Mesenchymal stem cell (in vitro differentiated cells and primary cell): ENCODE measurements at places on chromosomes 11 and 22.

GRCh38 chr22:26927821-26928220, 270.4 kb downstream of the MIAT start:
- no peak for DNase-seq

DNA sequence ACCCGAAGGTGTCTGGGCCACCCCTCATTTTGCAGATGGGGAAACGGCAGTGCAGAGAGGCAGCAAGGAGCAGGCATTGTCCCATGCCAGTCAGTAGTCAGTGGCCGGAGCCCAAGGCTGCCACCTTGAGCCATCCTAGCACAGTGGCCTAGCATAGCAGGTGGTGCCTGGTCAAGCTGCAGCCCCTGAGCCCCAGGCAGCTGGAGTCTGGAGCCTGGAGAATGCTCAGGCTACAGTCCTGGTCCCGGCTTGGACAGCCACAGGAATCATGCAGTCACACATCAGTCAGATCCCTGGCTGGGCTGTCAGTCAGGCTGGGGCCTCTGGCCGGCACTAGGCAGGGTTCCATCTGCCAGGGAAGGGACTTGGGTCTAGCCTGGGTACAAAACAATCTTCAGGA, 18.6 kb downstream of the KCNC1 start:
- no peak for DNase-seq

GRCh38 chr22:45783690-45784089, 112.1 kb downstream of the ATXN10 start:
- DNase-seq = no peak

DNA sequence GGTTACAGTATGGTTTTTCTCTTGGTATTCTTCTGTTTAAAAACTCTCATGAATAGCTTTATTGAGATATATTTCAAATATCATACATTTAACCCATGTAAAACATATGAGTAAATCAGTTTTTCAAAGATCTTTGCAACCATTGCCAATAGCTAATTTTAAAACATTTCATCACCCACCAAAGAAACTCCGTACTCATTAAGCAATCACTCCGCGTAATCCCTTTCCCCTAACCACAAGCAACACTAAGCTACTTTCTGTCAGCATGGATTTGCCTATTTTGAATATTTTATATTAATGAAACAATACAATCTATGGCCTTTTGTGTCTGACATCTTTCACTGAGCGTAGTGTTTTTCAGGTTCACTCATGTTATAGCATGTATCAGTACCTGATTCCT, 697.9 kb upstream of the ANO5 start:
- no peak for DNase-seq

GRCh38 chr11:112469376-112469775, 208.7 kb upstream of the PLET1 start:
- DNase-seq = no peak

DNA sequence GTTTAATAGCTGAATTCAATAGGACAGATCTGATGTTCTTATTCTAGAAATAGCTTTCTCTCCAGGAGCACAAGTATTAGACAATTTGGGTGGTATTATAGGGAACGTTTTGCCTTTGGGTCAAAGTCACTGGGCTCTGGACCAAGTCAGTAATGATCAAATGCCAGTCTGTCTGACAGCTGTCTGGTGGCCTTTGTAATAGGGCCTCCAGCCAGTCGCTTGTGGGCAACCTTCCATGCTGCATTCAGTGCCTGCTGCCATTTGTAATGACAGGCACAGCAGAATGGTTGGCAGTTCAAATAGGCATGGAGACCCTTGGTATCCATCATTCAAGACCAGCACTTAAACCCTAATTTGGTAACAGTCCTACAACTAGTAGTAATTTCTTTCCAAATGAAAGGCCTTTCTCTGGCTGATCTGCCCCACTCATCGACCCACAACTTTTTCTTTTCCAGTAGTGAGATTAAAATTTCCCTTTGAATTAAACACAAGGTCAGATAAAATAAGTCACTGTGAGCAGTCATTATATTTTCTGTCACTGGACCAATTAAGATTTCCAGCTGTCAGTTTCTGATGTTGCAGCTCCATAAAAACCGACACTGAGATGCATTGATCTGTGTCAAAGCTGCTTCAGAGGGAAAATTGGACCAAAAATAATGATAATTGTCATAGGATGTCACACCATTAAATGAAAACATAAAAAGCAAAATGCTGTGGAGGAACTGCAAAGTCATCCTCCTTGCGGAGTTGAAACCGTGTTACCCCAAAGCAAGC, 1038.1 kb downstream of the LRRC4C start:
- DNase-seq = no peak

GRCh38 chr22:33076343-33076742, 18.2 kb upstream of the SYN3 start:
- DNase-seq = peak; percentile 5

DNA sequence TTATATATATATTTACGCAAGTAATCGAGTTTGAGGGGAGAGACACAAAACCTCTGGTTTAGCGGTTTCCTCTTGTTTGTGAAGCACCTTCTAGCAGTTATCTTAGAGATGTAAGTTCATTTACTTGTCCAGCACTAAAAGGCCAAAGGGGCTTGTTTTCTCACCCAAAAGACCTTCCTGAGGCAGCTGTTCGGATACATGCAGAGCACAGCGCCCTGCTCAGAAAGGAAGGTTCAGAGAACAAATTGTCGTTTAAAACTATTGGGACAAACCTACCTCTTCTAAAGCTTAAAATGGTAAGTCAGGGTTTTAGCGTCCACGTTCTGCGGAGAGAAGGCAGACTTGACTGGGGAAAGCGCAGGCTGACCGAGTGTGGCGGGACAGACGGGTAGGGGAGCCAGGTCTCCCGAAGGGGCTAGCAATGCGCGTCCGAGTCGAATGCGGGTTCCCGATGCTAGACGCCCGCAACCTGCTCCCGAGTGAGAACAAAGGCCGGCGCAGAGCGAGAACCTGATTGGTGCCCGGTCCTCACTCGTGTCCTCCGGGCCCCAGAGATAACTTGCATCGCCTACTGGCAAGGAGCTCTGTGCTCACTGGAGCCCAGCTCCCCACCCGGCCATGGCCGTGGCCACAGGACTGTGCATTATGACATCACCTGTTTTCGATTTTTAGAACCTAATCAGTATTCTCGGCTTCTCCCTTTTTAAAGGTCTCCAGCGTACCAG, 1.0 kb upstream of the SESN3 start:
- DNase-seq = peak; percentile 63

- DNase-seq = no peak
Measured at GRCh38 chr11:72649215-72649976, 24.8 kb downstream of the PDE2A start.

DNA sequence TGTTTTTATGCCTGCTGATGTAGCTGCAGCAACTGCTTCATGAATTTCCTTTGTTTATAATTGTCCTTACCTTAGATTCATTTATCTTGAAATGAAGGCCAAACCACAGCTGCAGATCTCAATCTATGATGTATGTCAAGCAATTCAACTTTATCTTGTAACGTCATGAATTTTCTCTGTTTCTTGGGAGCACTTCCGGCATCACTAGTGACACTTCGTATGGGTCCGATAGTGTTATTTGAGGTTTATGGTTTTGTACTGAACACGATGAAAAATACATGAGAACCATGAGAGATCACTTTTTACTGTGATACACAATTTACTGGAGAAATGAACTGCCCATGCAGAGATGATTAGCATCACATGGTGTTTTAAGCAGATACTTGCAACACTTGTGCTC, 98.5 kb downstream of the CSTPP1 start:
- peak; percentile 21 for DNase-seq

GRCh38 chr11:130190371-130190881, 30.8 kb downstream of the ST14 start:
- no peak for DNase-seq

DNA sequence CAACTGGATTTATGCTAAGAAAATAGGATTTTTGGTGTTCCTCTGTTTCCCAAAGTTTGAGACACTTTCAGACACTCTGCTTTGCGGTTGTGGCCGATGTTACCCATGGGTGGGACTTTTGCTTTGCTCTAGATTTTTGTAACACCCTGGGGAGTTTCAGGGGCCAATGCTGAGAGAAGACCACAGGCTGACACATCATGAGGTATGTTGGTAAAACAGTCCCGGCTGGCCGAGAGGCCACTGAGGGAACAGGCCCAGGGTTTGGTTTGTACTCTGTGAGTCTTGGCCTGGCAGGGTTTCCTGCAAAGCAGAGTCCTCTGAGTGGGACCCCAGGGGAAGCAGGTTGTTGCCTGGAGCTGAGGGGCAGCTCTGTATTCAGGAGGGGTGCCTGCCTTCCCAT, 78.5 kb upstream of the PITPNB start:
- DNase-seq = no peak

DNA sequence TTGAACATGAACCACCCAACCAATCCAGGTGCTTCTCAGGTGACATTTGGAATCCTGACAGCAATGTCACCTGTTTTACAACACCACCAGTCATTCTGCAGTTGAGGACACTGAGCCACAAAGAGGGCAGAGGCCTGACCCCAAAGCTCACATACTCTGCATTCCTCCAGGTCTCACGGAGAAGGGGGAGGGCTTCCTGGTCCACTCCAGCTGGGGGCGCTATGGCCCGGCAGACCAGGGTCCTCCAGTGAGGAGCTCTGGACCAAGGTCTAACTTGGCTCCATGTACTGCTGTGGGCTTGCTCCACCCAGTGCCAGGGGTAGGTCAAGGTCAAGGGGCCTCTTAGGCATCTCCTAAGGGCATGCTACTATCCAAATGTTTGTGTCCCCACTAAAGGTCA, 1.5 kb upstream of the PNPLA3 start:
- DNase-seq = no peak

DNA sequence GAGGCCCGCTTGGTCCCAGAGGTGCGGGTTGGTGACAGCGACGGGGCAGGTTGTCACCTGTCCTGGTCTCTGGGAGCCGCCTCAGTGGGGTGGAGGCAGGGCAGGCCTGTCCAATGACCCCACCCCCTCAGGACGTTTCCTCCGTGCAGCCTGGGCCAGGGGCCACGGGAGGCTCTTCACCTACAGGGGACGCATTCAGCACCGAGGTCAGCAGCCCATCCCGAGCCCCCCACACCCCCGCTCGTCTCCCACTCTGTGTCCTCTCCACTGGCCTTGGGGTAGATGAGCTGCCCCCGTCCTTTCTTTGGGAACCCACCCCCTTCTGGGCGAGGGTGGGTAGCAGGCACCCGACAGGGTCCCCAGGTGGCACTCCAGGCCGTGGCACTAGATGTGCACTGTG, 35.7 kb downstream of the BRSK2 start:
- DNase-seq = no peak

- DNase-seq = no peak
Measured at GRCh38 chr22:26718488-26718887, 61.1 kb downstream of the MIAT start.

DNA sequence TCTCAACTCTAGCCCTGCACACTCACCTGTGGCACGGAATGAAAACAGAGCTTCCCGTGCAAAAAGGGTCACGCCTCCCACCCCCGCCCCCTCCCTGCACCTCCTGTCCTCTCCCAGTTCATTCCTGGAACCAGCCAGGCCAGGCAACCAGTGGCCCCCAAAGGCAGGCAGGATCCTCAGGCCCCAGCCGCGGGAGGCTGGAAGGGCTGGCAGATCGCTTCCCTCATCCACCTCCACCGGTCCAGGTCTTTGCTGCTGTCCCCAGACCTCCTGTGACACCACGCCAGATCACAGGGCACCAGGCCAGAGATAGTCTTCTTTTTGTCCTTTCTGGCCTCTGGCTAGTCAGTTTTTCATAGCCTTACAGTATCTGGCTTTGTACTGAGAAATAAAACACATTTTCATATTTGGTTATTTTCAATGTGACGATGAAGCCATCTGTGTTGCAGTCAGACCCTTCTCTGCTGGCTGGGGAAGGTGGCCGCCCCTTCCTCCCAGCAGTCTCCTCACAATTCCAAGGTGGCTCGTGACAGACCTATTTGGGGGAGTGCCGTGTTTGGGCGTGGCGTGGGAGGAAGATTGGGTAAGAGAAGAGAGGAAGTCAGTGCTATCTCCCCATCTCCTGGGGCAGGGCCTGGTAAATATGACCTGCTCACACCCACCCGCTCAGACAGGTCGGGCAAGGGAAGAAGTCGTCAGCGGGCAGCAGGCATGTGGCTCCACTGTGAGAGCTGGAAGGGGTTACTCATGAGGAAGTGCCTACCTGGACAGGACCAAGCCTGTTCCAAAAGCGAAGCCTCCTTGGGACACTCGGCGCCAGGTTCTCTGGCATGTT, 9.1 kb downstream of the SSH3 start:
- no peak for DNase-seq

GRCh38 chr11:107830915-107831540, 27.6 kb downstream of the SLC35F2 start:
- DNase-seq = no peak

GRCh38 chr11:103465555-103466140, 356.4 kb downstream of the DYNC2H1 start:
- no peak for DNase-seq

DNA sequence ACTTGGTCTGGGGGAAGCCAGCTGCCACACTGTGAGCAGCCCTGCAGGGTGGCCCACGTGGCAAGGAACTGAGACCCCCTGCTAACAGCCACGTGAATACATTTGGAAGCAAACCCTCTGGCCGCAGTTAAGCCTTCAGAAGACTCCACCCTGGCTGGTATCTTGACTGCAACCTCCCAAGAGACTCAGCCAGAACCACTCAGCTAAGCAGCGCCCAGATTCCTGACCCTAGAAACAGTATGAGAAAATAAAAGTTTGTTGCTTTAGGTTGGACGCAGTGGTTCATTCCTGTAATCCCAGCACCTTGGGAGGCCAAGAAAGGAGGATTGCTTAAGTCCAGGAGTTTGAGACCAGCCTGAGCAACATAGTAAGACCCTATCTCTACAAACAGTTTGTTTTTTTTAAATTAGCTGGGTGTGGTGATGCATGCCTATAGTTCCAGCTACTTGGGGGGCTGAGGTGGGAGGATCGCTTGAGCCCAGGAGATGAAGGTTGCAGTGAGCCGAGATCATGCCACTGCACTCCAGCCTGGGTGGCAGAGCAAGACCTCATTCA, 8.7 kb downstream of the ZMAT5 start:
- DNase-seq = no peak

- DNase-seq = peak; percentile 86
Measured at GRCh38 chr11:102727890-102728289, 3.1 kb upstream of the MMP8 start.

DNA sequence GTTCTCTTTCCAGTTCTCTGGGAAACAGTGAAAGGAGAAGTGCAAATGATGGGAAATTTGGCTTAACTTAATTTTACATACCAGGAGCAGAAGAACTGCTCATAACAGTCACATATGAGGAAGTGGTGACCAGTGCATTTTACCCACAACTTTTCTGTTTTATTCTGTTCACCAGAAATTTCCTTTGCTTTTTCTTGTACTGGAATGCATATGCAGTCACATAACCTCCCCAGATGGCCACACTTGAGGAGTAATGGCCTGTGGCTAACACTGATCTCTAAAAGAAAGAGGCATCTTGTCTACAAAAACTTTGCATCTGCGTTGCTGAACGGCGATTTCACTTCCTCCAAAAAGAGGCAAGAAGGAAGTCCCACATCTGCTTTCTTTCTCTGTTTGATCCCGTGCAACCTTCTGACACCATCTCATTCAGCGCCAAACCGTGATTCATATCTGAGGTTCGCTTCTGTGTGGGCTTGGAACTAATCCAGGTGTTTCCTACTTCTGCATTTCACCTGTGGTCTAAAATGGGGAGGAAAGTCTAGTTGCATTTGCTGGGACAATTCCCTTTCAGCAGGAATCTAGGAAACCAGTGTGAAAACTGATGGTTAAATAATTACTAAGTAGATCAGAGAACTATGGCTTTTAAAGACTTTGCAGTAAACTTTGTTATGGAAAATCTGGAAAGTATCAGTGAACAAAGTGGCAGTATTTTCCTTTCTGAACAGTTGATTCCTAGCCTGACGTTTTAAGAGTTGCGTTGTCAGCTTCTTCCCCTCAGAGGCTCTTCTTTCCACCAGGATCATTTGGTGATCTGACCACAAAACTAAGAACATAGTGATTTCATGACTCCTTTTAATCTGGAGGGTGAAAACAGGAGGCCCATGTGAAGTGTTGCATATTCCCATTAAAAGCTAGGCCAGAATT, 4.2 kb upstream of the MPEG1 start:
- no peak for DNase-seq
